ENCODE measurements at places on chromosomes 3 and 15.
A peak's percentile ranks its signal among the peaks of the same experiment; 100 is the strongest.

DNA sequence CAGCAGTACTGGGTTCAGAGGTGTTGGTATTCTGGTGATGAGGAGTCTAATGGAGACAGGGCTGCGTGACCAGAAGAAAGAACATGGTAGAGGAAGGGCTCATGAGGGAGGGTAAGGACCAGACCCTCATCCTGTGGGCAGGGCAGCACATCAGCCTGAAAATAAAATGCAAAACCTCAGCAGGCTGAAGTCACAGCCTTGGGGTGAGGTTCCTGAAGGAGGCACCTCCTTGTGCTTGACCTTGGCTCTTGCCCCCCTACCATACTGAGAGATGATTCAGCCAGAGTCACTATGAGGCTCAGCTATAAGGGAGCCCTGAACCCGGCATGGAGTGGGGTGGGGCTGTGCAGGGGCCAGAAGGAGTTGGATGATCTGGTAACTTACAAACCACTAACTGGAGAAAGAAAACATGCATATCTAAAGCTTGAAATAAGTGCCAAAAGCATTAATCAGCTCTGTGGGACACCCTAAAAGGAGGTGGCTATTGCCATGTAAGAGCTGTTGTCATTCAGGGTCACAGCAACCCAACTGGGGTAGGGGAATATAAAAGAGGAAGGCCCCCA is 60.2 kb downstream of the CORO2B start:
- DNase-seq = peak; percentile 45

DNA sequence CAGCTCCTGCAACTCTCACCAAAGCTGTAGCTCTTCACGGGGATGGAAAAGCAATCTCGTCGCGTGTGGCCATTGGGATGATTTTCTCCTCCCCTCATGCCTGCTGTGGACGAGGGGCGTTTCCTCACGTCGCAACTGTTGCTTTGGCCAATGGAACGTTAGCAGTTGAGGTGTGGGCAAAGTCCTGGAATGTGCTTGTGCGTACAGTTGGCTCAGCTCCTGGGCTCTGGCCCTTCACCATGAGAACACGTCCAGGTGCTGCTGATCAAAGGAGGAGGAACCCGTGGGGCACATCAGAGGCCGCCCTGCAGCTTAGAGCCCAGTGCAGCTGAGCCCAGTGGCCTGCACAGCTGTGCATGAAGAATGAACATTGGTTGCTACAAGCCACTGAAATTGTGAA is 186.1 kb downstream of the TJP1 start:
- DNase-seq = no peak

GRCh38 chr3:133505813-133506212 is 67.7 kb upstream of the CDV3 start:
- no peak for DNase-seq

DNA sequence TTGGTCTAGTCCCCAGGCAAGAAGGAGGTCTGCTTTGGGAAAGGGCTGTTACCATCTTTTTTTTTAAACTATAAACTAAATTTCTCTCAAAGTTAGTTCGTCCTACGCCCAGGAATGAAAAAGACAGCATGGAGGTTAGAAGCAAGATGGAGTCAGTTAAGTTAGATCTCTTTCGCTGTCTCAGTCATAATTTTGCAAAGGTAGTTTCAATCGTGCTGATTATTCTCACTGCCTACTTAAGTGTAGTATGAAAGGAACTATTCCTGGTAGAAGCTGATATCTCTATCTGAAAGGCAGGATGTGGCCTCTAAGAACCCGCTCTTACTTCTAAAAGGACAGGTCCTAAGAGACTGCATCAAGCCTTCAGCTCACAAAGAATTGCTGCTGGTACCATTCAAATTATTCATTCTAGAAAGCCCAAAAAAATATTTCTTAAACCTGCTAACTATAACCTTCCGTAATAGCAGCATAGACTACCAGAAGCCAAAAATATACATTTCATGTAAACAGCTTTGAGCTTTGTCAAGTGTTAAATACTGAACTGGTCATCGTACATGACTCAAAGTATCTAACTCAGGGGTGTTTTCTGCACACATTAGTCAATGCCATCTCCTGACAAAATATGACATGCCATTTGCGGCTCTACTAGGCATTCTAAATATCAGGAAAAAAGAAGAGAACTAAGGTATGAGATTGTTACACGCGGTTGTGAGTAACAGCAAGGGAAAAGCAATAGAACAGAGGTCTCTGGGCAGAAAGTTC is 96.0 kb upstream of the CCDC80 start:
- DNase-seq = no peak

GRCh38 chr3:14283813-14284438 is 105.3 kb downstream of the LSM3 start:
- DNase-seq = no peak

Measured in AG08395 (cell line).